ENCODE measurements at places on chromosomes 2 and 18.

GRCh38 chr2:118801151-118801550, 46.3 kb downstream of the EN1 start:
- no peak for DNase-seq

DNA sequence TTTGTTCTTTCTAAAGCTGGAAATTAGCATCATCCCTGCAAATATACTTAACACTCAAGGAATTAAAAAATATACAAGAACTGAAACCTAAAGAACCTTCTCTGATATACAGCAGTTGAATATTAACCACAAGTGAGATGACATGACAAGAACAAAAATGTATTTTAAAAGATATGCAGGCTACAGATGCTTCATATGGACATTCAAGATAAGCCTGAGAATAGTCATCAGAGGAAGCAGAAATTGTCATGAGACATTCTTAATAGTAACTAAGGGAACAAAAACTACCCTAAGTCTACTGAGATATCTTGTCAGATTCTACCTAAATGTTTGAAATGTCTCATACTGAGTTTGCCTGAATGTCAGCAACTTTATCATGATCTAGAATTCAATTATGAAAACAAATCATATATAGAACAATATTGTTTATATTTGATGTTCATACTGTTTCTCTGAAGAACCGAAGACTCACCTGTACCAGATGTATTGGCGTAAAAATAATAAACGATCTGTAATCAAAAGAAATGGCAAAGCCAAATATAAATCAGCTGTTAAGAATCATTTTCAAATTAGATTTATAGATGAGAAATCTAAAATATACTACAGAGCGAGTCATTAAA, 4.7 kb downstream of the NBAS start:
- DNase-seq = no peak

DNA sequence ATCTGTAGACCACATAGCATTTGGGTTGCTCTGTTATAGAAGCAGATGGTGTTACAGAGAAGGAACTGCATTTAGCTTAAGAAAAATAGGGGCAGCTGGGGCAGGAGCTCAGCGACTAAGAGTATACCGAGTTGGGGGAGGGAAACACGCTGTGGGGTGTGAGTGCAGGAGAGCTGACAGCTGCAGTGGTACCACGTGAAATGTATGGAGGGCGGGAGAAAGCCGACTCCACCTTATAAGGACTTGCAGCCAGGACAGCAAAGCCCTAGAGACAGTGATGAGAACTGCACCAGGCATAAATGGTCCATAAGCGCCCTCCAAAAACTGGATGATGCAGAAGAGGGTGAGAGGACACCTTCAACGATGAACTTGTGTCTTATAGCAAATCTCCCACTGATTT, 237.6 kb downstream of the PRKCE start:
- DNase-seq = peak; percentile 64

- DNase-seq = peak; percentile 53
These were observed 50.0 kb downstream of the HDHD2 start for GRCh38 chr18:47100212-47100831.

GRCh38 chr2:29001806-29002205, 20.7 kb downstream of the TOGARAM2 start:
- DNase-seq = no peak

GRCh38 chr18:52979892-52980291, 639.9 kb downstream of the DCC start:
- no peak for DNase-seq

GRCh38 chr2:43082111-43082894, 144.1 kb downstream of the ZFP36L2 start:
- DNase-seq = peak; percentile 32

- no peak for DNase-seq
These were observed 820.8 kb downstream of the TDRD15 start for GRCh38 chr2:21944536-21944935.

DNA sequence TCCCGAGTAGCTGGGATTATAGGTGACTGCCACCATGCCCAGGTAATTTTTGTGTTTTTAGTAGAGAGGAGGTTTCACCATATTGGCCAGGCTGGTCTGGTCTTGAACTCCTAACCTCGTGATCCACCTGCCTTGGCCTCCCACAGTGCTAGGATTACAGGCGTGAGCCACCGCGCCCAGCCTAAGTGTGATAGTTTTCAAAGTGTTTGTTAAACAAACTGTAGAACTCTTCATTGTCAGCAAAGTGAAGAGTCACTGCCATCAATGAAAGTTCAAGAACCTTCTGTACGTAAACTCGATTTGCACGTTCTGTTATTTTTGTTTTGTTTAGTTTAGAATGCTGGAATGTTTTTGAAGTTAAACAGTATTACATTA, 18.0 kb upstream of the SOS1 start:
- no peak for DNase-seq

GRCh38 chr2:64865073-64865830, 123.9 kb upstream of the SLC1A4 start:
- peak; percentile 75 for DNase-seq

DNA sequence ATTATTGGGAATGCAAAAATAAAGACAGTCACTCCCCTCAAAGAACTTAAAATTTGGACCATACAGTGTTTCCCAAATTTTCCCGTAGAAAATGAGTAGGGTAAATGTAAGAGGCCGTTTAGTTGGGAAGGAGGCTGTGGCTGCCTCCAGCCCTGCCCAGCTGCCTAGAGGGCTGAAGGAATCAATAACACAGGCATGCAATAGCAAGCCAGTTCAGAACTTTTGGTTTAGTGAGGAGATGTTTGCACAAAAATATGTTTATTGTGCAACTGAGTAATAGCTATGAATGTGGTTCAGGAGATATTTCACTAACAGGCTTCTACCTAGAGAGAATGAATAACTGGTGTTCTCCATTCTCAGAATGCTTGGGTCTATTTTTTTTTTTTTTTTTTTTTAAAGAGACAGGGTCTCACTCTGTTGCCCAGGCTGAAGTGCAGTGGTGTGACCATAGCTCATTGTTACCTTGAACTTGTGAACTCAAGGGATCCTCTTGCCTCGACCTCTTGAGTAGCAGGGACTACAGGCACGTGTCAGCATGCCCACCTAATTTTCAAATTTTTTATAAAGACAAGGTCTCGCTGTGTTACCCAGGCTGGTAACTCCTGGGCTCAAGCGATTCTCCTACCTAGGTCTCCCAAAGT, 23.6 kb downstream of the UGP2 start:
- no peak for DNase-seq

DNA sequence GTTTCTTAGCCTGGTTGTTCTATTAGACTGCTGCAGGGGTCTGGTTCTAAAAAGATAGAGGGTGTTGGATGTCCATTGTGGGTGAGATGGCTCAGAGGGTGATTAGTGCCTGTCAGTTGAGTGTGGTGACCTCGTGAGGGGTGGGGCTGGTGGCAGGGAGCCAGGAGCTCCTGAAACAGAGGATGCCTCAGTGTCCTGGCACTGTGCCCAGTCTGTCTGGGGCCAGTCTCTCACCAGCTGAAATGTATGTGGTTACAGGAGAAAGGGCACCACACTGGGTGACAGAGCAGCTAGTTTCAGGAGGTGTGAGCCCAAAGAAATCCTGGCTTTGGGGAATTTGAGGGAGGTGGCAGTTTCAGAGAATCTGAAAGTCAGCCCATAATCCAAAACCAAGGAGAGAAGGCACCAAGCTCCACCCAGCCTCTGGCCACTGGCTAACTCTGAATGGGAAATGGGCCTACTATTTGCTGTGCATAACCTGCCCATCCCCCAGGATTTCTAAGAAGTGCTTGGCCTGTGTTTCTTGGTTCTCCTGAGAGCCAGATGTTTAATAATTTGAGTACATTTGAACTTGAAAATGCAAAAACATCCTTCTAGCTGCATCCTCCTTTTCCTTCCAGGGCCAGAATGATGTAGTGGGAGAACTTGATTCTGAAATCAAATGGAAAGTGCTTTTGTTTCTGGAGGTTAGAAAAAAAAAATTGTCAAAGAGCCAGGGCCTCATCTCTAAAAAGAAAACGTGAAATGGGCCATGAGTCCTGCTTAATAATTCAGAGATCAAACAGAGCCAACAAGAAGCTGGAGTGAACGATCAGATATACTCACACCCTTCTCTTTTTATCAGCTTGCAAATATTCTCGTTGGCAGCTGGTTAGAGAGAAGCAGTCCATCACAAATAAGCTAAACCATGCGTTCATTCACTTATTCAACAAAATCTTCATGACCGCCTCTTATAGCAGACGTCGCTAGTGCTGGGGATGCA, 92.3 kb downstream of the B3GNT2 start:
- peak; percentile 96 for DNase-seq

DNA sequence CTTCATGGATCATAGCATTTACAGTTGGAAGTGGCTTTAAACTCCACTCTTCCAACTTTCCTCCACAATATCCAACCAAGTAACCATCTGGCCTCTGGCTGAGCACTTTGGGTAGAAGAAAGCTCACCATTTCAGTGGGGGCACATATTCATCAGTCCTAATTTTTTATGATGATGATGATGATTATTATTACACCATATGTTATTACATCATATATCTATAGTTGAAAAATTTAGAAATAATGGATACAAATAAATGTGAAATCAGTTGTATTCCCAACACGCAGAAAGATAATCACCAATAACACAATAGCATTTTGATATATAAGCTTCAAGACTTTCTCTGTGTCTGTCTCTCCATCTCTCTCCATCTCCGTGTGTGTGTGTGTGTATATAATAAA, 26.6 kb upstream of the ZCCHC2 start:
- no peak for DNase-seq

- DNase-seq = no peak
These were observed 109.8 kb upstream of the SIX2 start for GRCh38 chr2:45119038-45119437.

GRCh38 chr2:168120730-168121129, 126.7 kb downstream of the STK39 start:
- DNase-seq = no peak

All from suppressor macrophage (primary cell).